ENCODE measurements at places on chromosomes 12 and 14.

GRCh38 chr12:67925077-67925476 lies 64.2 kb upstream of the IFNG-AS1 start:
- DNase-seq: no peak

DNA sequence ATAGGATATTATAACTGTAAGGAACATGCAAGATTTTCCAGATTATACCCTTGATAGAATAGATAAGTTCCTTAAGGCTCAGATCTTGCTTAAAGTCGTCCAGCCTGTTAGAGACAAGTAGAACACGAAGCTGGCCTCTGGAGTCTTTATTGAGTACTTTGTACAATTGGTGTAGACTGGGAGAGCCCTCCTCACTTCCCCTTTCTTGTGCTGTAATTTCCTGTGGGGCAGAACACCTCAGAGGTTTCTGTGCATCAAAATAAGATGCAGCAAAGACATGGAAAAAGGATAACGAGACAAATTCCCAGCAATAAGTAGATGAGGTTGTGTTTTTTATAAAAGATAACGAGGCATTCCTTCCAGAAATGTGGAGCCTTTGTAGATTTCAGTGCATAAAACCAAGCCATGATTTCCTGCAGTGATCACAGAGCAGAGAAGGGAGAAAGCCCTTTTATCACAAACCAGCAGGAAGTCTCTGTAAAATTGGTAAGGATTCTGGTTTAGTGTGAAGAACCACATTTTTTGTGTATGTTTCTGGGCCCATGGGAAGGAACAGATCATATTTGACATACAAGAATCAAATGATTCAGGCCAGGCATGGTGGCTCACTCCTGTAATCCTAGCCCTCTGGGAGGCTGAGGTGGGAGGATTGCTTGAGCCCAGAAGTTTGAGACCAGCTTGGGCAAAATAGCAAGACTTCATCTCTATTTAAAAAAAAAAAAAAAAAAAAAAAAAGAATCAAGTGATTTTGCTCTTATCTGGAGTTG lies 18.0 kb downstream of the GPRC5A start:
- DNase-seq: no peak

- no peak for DNase-seq
Observed at GRCh38 chr12:123141615-123142517, 9.0 kb downstream of the PITPNM2 start.

GRCh38 chr12:11832093-11832492 lies 182.6 kb downstream of the ETV6 start:
- no peak for DNase-seq

DNA sequence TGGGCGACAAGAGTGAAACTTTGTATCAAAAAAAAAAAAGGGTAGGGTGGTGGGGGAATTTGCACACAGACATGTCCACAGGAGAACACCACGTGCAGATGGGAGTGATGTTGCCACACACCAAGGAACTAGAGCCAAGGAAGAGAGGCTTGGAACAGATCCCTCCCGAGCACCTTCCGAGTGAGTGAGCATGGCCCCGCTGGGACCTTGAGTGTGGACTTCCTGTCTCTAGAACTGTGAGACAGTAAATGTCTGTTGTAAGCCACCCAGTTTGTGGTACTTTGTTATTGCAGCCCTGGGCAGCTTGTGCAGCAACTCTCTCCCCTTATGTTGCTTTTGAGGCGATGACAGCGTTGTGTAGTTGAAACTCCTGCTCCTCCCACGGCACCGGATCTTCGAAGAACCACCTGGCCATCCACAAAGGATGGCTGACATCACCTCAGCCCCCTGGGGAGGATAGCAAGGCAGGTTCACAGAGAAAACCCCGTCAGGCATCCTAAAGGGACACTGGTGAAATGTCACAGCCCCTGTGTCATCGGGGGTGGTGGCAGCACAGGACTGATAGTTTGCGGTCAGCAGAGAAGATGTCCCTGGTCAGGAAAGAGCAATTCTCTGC lies 54.7 kb upstream of the PLEKHG3 start:
- no peak for DNase-seq

DNA sequence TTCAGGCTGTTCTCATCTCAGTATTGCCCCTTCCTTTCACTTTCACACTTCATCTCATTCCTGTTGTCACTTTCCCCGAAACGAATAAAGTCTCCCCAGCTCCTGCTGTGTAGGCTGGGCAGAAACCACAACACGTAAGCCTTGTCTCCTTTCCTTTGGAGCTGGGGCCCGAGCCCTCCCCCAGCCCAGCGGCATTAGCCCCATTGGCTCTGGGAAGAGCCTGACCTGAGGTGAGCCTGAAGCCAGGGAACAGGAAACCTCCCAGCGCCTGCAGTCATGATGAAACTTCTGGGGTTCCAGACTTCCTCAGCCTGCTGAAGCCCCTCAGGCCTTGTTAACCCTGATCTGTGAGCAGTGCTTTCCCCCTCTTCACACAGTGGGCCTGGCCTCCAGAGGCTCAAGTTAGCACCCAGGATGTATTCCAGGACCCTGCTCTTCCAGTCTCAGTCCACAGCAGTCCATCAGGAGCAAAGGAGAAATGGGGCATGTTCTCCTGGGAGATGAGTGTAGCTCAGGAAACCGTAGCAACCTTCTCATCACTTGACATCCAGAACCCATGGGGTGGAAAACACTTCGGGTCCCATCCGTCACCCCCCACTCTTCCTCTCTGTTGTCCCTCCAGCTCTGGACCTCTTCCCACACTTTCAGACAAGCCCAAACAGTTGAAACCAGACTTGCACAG lies 21.8 kb downstream of the VASH1 start:
- DNase-seq: no peak

- peak; percentile 32 for DNase-seq
Observed at GRCh38 chr12:101792046-101792931, 38.5 kb downstream of the GNPTAB start.

- DNase-seq: no peak
Observed at GRCh38 chr12:52005903-52006703, 643 bp upstream of the TAMALIN start.

DNA sequence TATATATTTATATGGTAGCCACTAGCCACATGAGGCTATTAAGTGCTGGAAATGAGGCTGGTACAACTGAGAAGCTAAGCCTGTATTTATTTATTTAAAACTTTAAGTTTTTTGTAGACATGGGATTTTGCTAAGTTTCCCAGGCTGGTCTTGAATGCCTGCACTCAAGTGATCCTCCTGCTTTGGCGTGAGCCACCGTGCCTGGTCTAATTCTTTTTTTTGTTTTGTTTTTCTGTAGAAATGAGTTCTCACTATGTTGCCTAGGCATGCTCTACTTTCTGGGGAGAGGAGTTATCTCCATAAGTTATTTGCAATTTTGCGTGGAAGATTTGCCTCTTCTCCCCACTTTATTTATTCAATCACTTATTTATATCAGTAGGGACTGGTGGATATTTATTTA lies 4.8 kb upstream of the SNRNP35 start:
- no peak for DNase-seq

DNA sequence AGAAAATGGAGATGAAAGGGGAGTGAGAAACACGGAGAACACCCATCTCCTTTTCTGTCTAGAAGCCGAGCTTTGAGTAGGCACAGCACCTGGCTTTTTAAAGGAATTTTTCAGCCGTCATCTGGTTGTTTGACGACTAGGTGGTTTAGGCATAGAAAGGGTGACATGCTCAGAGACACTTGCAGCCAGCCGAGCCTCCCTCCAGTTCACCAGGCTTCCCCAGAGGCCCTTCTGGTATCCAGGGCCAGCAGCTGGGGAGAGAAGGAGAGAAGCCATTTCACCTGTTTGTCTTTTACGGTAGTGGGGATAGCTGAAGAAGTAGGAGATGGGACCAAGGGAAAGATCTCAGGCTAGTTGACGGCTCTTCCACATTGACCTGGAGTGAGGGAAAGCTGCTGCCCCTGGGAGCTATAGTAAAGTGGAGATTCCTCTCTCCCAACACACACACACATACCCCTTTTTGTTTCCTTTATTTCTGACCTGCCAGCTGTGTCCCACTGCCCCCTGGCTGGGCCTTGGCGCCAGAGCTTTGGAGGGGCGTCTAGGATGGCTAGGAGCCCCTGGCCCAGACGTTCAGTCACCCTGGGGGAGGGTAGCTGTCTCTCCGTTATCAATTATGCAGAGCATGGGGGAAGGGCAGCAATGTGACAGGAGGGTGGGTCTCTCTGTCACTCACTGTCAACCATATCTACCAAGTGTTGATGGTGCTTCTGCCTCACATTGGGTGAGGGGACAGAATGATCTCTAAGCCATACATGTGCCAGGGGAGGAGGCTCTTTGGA lies 5.5 kb downstream of the MAP3K12 start:
- DNase-seq: no peak

- DNase-seq: no peak
Observed at GRCh38 chr12:1747609-1748008, 56.7 kb downstream of the ADIPOR2 start.

DNA sequence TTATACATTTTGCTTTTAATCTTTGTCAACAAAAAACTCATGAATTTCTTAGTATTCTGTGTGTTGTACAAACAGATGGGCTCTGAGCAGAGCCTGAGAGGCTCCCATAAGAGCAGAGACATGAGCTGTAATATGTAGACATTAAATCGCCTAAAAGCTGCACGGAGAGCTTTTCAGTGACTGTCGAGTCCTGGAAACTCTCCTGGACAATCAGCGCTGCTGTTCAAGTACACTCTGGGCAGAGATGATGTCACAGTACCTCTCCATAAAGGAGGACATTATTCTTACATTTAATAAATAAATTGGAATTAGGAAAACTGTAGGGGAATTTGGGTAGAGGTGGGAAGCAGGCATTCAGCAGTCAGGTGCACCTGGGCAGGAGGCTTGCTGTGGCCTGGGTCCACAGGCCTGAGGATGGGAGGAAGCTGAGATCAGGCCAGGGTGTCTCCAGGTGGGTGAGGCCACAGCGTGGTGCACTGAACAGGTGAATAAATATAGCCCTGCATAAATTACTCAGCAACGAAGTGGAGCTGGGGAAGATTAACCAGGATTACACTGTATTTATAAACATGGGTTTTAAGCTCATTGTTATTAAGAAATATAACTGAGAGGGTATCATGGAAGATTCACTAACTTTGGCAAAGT lies 13.3 kb upstream of the TCL1A start:
- DNase-seq: no peak

- DNase-seq: no peak
Observed at GRCh38 chr12:26122061-26122680, 2.7 kb downstream of the BHLHE41 start.

DNA sequence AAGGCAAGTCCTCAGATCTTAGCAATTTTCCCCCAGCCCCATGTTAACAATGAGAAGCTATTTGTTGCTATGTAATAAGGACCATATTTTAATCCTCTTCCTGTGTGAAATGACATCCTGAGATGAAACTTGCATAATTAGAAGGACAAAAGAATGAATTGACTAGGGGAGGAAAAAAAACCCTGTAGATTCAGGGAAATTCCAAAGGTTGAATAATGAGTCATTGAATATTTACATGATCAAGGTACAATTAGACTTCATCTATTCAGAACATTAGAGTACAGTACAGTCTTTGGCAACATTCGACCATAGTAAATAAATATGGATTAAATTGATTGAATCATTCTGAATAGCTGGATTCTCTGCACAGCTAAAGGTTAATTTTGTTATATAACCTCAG lies 9.4 kb downstream of the MYBPC1 start:
- DNase-seq: no peak

DNA sequence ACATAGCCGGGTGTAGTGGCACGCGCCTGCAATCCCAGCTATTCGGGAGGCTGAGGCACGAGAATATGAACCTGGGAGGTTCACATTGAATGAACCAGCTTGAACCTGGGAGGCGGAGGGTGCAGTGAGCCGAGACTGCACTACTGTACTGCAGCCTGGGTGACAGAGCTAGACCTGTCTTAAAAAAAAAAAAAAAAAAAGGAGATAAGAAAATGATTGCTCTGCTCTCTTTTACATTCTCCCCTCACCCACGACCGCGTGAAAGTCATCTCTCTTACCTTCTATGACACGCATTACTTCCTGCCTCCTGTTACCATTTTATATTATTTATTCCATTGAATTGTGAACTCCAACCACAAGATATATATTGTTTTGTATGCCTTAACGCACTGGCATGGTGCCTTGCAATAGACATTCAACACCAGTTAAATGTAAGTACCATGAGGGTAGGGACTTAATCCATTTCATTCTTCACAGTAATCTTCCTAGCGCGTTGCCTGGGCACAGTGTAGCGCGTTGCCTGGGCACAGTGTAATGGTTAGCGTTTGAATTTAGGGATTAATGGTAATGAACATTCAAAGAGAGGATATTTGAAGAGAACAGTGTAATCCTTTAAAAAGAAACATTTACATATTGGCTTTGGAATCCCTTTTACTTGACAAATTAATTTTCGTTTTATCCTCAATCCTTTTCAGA lies 2.7 kb downstream of the RAP1B start:
- no peak for DNase-seq

GRCh38 chr14:87437158-87437557 lies 555.8 kb downstream of the GALC start:
- DNase-seq: no peak

GRCh38 chr14:58944343-58944967 lies 244.0 kb upstream of the DAAM1 start:
- no peak for DNase-seq

DNA sequence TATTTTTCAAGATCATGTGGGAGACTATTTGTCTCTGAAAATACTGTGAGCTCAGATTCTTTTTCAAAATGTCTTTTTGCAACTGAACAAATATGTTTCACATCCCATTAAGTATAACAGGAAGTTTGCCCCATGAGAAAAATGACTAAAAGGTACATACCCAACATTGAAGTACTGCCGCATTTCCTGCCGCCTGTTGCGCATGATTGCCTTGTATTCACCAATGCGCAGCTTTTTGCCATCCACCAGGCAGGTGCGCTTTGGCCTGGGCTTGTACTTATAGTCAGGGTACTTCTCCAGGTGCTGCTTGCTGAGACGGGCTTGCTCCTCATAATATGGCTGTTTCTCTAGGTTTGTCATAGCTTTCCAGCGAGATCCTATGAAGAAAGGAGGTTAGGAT lies 413.2 kb downstream of the SOX5 start:
- DNase-seq: no peak

DNA sequence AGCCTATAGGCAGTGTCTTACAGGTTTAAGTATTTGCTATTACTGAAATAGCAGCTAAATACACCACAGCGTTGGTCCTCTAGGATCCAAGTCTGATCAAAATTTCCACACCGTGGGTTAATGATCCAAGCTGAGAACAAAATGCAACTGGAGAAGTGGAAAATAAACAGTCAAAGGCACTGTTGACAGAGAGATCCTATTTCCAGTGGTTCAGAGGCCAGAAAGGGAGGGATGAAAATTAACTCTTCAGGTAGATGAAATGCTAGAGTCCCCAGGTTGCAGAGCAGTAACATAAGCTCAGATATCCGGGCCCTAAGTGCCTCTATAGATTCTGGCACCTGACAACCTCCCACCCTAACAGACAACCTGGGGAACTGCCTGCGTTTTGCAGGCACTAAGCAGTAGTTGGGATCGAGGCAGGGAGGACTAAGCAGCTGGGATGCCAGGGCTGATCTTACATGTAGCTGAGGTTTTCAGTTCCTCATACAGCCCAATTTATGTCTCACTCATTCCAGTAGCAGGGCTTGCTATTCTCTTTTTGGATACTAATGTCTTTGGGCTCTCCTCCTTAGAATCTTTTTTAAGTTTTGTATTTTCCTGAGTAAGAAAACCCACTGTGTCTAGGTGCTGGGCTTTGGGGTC lies 42.7 kb upstream of the CRACR2A start:
- no peak for DNase-seq

- DNase-seq: no peak
Observed at GRCh38 chr12:111359231-111359913, 9.5 kb downstream of the PHETA1 start.

GRCh38 chr14:24960816-24961215 lies 89.1 kb downstream of the STXBP6 start:
- no peak for DNase-seq

All from cerebellar cortex (tissue), 1 donor.